CD4-positive, alpha-beta T cell treated with Interferon alpha-2 for 1 hour (primary cell): ENCODE measurements at places on chromosomes 3 and 15.

DNA sequence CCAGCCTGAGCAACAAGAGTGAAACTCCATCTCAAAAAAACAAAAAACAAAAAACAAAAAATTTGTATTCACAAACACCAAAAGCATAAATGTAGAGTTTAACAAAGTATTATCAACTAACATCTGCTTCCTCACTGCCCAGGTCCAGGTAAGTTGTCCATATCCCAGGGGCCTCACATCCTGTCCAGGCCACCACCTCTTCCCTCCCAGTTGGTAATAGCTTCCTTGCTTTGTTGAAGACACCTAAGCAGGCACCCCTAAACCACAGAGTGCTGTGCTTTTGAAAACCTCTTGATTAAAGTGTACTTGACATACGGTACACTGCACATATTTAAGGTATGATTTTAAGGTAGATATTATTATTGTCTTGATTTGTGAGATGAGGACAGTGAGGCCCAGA, 299.8 kb downstream of the SHQ1 start:
- DNase-seq = no peak

- peak; percentile 69 for DNase-seq
Observed at GRCh38 chr15:42056934-42057798, 36.3 kb upstream of the PLA2G4E start.

- no peak for DNase-seq
Observed at GRCh38 chr3:76824658-76825240, 215.2 kb upstream of the ROBO2 start.

DNA sequence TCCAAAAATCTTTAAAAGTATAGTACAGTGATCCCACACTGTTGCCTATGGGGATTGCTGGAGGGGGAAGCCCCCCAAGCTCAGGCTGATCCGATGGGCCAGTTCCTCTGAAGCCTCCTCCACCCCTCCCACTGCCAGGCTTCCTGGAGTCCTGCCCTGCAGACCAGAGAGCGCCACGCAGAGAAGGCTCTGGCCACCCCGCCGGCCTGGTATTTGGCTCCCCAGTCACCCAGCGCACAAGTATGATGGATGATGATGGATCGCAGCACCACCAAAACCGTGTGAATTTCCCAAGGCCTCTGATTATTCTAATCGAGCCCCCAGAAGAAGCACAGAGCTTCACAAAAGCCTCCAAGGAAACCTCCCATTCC, 259.0 kb downstream of the MECOM start:
- DNase-seq = no peak

DNA sequence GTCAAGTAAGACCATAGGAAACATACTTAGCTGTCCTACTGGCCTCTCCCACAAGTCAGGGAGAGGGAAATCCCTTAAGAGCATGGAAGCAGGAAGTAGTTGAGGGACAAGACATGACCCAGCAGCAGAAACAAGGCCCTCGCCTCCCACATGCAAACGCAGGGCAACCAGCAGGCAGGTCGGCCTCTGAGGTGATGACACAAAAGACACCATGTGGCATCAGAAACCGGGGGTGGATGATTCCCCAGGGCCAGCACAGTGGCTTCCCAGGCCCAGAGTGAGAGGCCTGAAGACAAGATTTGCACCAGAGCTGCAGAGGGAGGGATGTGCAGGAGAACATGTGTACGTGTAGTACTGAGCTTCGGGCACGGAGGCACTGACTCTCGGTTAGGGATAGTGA, 26.3 kb downstream of the PXYLP1 start:
- no peak for DNase-seq

GRCh38 chr3:46539443-46540005, 26.6 kb downstream of the LRRC2 start:
- DNase-seq = peak; percentile 14

GRCh38 chr15:73518180-73518862, 75.4 kb downstream of the REC114 start:
- no peak for DNase-seq

GRCh38 chr3:15953841-15954240, 156.1 kb upstream of the ANKRD28 start:
- no peak for DNase-seq

- DNase-seq = no peak
Observed at GRCh38 chr15:94266789-94267188, 35.4 kb downstream of the MCTP2 start.

DNA sequence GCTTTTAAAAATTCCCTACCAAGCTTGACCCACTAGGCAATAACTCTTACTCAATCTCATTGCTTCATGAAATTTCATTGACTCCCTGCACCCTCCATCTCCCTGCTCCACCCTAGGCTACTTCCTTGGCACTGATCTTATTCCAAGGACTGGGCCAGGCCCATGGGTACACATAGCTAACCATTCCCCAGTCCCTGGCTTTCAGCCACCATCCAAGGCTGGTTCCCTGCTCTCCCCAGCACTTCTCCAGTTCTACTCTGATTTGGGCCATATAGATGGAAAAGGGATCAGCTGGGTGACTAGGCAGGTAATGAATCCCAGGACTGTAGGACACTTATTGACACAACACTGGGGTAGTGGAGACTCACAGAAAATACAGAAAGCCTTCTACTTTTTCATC, 88.1 kb upstream of the NEO1 start:
- DNase-seq = no peak

DNA sequence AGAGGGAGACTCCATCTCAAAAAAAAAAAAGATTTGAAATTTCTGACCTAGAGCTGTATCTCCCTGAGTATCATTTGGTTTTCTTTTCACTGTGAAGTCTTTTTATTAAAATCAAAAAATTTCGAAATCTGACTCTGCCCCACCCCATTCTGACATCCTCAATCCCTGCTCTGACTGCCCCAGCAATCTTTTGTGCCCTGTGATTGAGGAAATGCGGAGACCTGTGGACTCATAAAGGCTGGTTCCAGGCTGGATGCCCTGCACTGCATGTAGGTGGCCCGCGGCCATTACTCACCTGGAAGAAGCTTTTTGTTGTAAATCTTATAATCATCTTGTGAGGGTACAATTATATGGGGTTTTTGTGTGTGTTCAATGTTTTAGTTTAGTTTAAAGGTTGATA, 147.3 kb upstream of the SEMA6D start:
- DNase-seq = no peak

GRCh38 chr15:74406992-74407705, 26.6 kb downstream of the SEMA7A start:
- DNase-seq = no peak

- no peak for DNase-seq
Observed at GRCh38 chr3:65174713-65175112, 486.9 kb upstream of the ADAMTS9 start.

- no peak for DNase-seq
Observed at GRCh38 chr3:170809007-170809974, 60.7 kb downstream of the RPL22L1 start.

- DNase-seq = no peak
Observed at GRCh38 chr3:178623666-178624255, 87.5 kb downstream of the KCNMB2 start.

GRCh38 chr3:23071758-23072157, 131.4 kb upstream of the UBE2E2 start:
- DNase-seq = peak; percentile 45

- DNase-seq = no peak
Observed at GRCh38 chr3:196931828-196932587, 10.3 kb downstream of the NCBP2 start.

DNA sequence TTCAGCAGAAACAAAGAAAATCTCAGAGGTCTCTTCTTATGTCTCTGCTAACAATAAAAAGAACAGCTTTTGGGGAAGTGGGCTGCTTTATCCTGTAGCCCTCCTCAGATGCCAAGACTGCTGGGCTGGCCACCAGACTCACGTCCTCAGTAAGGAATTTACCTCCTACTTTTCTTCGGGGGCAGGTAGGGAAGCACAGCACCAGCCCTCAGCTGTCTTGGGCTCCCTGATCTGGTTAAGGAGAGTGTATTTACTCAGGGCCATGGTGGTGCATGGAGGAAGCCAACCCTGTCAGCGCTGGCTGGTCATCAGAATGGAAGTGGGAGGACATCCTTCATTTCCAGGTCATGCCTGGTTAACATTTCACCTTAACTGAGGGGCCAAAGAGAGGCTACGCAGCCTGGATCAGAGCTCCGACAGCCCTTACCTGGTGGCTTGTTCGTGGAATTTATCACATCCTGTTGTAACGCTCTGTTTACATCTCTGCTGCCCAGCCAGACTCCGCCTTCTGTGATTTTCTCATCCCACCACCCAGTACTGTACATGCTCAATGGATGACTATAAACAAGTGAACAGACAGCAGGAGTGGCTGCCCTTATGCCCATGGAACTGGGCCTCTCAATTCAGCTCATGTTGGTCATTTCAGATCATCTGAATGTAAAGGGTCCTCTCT, 108.3 kb downstream of the IGF2BP2 start:
- DNase-seq = no peak

DNA sequence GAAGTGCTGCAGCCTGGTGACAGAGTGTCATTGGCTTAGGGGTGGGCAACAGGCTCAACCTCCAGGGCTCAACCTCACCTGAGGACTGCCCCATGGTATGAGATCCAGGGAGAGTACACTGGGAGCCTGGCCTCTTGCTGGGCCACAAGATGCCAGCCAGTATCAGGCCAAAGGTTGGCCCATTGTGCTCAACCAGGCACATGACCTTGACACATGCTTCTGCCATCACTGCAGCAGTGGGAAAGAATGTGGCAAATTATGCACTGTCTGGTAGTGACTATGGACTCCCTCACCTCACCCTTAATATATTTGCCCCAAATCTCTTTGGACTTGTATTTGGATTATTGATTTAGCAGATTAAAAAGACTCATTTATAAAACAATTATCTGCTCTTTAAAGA, 233.9 kb upstream of the GOLGA6L4 start:
- DNase-seq = no peak

GRCh38 chr3:126432361-126433104, 37.8 kb downstream of the CFAP100 start:
- no peak for DNase-seq

- DNase-seq = no peak
Observed at GRCh38 chr3:72247126-72247525, 462.2 kb upstream of the PROK2 start.

DNA sequence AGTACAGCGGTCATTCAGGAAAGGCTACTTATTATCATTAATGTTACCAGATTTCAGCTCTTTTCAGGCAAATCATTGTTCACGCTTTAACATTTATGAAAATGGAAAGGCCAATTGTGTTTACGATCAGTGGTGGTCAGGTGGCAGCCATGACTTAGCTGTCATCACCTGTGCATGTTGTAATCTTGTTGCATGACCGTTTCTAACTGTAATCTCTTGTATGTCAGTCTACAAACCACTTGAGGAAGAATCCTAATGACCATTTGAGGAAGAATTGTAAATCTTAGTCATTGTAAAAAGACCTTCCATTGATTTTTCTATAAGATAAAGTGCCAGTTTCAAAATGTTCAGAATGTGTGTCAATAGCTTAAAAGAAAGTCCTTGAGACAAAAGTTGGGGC, 100.4 kb downstream of the SERPINI1 start:
- no peak for DNase-seq

DNA sequence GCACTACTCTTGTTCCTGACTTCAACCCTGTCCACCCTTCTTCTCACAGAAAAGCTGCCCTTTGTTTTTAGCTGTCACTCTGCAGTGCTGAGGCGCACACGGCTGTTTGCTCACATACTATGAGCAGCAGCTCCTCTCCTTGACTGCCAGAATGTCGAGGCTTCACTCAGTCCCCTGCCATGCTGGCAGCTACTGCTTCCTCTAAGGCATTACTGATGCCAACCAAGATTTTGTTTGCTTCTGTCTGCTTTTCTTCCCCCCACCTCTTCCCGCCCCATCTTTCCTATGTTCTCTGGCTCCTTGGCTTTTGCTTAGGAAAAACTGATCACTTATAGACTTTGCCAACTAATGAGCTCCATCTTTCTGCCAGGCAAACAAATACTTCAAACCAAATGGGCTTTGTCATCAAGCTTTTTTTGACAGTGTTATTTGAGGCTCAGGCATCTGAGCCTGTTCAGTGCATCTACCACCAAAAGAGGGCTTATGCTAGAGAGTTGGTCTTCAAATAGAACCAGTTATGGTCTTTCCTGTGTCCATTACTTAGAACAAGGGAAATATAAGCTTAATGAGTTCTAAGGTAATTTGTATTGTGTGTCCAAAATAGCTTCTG, 81.0 kb downstream of the FBXL2 start:
- DNase-seq = no peak

- no peak for DNase-seq
Observed at GRCh38 chr3:188754267-188754666, 417.5 kb upstream of the TPRG1 start.

GRCh38 chr15:77538027-77538451, 94.7 kb downstream of the LINGO1 start:
- no peak for DNase-seq

- no peak for DNase-seq
Observed at GRCh38 chr3:113659101-113659541, 37.3 kb downstream of the USF3 start.

GRCh38 chr3:195746346-195746745, 25.6 kb downstream of the MUC20 start:
- no peak for DNase-seq

DNA sequence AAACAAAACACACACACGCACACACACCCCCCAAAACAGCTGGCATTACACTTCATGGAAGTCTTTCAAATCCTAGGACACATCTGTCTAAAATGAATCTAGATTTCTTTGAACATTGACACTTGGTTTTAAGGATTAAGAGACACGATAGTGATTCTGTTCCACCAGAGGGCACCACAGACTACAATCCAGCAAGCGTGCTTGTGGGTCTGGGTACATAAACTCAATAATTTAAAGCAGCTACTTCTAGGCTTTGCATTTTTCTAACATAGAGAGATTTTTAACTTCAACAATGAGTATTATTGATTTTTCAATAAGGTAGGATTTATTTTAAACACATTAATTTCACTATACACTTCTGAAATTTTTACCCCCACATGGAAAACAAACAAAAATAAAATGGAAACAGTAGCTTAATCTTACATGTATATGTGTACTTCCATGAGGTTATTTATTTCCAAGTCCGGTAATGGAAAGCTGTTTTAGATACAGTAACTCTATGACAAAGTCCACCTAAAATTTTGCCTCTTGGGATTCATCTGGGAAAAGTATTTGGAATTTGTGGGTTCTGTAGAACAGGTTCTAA, 564.0 kb upstream of the TGFBR2 start:
- DNase-seq = peak; percentile 53

DNA sequence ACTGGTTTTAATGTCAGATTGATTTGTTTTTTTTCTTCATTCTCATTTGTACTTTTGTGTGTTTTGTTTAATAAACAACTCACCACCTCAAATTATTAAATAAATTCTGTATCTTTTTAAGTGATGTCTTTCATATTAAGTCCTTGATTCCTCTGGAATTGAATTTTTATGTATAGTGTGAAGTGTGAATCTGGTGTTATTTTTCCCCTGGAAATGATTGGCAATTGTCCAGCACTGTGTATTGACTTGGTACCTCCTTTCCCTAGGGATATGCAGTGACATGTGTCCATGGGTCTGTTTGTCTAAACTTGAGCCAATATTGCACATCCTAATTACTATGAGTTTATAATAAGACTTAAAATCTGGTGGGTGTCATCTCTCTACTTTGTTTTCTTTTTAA, 2.1 kb downstream of the RNU5B-1 start:
- DNase-seq = no peak

- no peak for DNase-seq
Observed at GRCh38 chr3:112651516-112651915, 10.6 kb upstream of the CCDC80 start.
